NCI-H526 treated with DMSO at 0.1 percent for 48 hours (cell line): ENCODE measurements at places on chromosomes 3 and 15.

- DNase-seq = no peak
These were observed 6.9 kb downstream of the SLC38A3 start for GRCh38 chr3:50211930-50212329.

DNA sequence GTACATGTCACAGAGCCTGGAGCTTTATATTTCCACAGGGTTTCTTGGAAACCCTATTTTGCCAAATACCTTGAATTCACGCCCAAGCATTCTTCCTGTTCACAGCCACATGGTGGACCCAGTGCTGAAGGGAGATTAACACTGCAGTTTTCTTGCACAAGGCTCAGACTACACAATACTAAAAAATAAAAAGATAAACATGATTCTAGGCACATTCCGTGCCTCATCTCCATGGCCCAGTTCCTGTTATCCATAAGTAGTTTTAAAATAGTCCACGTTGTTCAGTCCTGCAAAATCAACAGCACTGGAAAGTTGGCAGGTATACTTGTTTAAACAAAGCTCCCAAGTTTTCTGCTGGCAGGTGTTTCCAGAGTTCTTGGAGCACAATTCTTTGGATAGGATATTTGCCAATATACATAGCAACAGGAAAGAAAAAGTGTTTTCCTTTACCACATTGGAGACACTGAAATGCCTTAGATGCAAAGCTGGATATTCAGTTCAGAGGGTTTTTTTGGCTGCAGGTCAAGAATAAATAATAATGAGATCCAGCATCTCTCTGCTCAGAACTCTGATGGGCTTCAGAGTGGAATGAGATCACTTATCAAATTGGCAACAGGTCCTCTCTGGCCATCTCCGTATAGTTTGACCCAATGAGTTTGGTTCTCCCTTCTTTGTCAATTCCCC, 88.1 kb upstream of the TGFBR2 start:
- DNase-seq = no peak

GRCh38 chr3:55779543-55779942, 292.4 kb upstream of the WNT5A start:
- DNase-seq = peak; percentile 3

GRCh38 chr15:35665896-35666536, 120.1 kb upstream of the DPH6 start:
- no peak for DNase-seq

GRCh38 chr15:78374436-78375393, 34.6 kb downstream of the CRABP1 start:
- no peak for DNase-seq

DNA sequence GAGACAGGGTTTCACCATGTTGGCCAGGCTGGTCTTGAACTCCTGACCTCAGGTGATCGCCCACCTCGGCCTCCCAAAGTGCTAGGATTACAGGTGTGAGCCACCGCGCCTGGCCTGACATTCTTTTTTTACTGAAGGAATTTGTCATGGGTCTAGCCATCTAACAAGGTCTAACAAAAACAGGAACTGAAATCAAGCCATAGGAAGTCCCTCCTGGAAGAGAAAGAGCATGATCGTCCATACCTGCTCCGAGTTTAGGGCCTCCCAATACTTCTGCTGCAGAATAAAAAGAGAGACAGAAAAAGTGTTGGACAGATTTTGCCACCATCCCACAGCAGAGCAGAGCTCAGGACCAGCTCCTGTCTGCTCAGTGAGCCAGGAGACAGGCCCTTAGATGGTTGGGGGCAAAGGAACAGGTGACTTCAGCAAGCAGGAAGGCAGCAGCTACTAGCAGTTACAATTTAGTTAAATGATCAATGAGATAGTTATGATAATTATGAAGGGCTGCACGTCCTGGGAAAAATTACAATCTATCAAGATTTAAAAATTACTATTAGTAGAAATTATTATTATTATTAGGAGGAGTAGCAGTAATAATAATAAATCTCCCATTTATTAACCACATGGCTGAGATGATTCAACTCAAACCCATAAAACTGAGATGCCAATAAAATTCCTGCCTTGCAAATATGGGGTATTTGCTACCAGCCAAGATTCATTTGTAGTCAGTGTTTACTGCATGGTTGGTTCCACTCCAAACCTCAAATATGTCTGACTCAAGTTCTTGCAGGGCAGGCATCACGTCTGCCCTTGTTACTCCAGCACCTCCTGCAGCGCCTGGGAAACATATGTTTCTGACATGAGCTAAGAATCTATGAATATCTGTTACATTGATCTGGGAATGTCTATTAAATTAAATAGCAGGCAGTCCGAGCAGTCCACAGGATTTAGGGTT, 40.1 kb downstream of the TMEM44 start:
- no peak for DNase-seq

DNA sequence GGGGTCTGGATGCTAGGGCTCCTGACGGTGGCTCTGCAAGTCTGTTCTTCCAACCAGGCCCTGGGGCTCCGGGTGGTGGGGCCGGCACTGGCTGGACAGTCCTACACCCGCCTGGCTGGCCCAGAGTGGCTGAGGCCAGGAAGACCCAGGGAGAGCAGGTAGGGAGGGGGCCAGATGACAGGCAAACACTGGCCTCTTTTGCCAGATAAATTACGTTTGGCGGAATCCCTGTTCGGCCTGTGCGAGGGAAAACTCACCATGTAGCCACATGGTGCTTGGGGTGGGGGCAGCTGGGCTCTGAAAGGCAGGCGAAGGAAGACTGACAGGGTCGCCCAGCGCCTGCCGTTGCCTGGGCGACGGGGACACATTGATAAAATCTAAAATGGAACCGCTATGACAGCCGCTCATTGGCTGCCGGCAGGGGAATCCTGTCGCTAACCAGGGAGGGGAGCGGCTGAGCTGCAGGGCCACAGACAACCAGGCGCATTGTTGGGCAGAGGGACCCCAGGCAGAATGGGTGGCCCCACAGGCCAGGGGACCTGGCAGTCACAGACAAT, 30.4 kb downstream of the IQSEC1 start:
- no peak for DNase-seq
